ENCODE measurements at places on chromosomes 13 and 19. TPM values are rescaled to one million over a fixed set of nuclear protein-coding genes. Genes with fewer than 3 reads are reported as not detected.
A peak's percentile ranks its signal among the peaks of the same experiment; 100 is the strongest.

DNA sequence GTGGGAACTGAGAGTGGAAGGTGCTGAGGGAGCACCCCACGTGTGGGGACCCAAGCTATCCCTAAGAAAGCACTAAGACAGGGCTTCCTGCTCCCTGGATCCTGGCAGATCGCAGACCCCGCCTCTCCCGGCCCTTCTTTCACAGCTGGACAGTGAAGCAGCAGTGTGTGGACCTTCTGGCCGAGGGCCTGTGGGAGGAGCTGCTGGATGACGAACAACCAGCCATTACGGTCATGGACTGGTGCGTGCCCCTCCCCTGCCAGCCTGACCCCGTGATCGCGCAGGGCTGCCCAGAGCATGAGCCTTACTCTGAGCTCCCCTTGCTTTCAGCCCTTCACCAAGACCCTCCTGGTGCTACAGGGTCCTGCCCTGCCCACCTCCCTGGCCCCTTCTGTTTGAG, 2.3 kb downstream of the NCCRP1 start:
- no peak overlapping the region for H3K27ac ChIP-seq
- DNase-seq: no peak
- H3K27me3 ChIP-seq: no peaks in the 10 kb centered on the region
- peaks cover 48% of the 10 kb centered on the region for H3K4me1 ChIP-seq

GRCh38 chr13:37701972-37702371, 103.4 kb upstream of the POSTN start:
- H3K4me1 ChIP-seq: no peaks in the 10 kb centered on the region
- no peaks in the 10 kb centered on the region for H3K36me3 ChIP-seq
- DNase-seq: no peak
- no peak overlapping the region for H3K4me3 ChIP-seq
- H3K27me3 ChIP-seq: no peaks in the 10 kb centered on the region

Gene ANKLE1
- total RNA-seq: 0.65 TPM

DNA sequence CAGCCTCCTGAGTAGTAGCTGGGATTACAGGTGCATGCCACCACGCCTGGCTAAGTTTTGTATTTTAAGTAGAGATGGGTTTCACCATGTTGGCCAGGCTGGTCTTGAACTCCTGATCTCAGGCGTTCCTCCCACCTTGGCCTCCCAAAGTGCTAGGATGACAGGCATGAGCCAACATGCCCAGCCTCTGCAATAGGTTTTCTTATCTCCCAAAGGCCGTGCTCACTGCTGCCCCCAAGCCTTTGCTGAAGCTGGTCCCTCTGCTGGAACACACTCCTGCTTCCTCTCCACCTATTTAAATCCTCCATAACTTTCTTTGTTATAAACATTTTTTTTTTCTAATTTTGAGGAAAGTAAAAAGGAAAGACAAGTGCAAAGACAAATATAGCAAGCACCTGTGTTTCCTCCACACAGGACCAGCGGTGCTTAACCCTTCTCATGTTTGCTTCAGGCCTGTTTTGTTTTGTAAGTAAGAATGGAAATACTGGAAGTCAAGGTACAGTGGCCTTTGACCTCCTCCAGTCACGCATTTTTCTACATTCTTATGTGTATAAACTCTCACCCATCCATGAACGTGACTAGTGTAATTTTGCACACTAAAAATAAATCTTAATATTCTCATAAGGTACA, 14.5 kb upstream of the TNFAIP8L1 start:
- no peak for DNase-seq
- H3K36me3 ChIP-seq: no peaks in the 10 kb centered on the region
- no peak overlapping the region for H3K27ac ChIP-seq
- no peaks in the 10 kb centered on the region for H3K4me1 ChIP-seq

DNA sequence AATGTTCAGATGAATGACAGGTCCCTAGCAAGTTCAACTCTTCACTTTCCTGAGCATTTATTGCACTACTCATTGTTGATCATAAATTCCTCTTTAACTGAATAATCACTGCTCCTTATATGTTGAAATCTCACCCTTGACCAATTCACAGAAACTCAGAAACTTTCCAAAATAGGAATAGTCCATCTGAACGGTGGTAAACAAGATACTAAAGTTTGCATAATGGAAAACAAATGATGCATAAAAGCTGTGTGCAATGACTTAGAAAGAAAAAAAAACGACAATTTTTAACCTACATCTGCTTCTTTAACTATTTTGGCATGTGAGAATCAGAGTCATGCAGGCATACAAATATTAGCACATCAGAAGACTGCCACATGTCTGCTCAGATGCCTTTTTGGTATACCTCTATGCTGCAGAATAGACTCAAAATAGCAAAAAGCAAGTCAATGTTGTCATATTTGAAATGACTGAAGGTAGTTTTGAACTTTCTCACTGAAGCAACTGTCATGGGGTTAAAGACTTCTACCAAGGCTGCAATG, 34.8 kb downstream of the SLC10A2 start:
- H3K4me1 ChIP-seq: peaks cover 8% of the 10 kb centered on the region
- H3K27me3 ChIP-seq: no peaks in the 10 kb centered on the region
- no peaks in the 10 kb centered on the region for H3K36me3 ChIP-seq
- H3K27ac ChIP-seq: peak overlapping the region; percentile 24
- DNase-seq: no peak

- peak overlapping the region; percentile 82 for H3K4me3 ChIP-seq
- H3K36me3 ChIP-seq: no peaks in the 10 kb centered on the region
- H3K4me1 ChIP-seq: peaks cover 26% of the 10 kb centered on the region
- peak overlapping the region; percentile 50 for H3K27ac ChIP-seq
Observed at GRCh38 chr13:46051968-46052318, 603 bp downstream of the ZC3H13 start.

Gene NALCN
- 8.8 TPM for total RNA-seq

DNA sequence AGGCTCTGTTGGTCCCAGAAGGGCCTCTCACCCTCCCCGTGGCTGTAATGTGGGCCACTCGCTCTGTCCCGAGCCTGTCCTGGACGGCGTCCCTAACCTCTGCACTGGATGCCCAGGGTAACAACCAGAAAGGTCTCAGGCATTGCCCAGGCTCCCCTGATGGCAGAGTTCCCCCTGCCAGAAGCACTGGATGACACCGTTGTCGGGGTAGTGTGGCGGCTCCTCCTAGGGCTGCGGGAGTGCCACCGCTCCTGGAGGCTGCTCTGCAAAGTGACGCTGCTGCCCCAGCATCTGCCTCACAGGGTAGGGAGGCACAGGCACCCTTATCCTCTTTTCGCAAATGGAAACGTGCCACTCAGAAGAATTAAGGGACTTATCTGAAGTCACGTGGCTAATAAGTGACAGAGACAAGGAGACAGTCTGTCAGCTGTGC, 32.0 kb downstream of the MPHOSPH8 start:
- no peak overlapping the region for H3K27ac ChIP-seq
- no peaks in the 10 kb centered on the region for H3K4me1 ChIP-seq
- peaks cover 30% of the 10 kb centered on the region for H3K36me3 ChIP-seq
- no peak overlapping the region for H3K4me3 ChIP-seq

- H3K4me3 ChIP-seq: no peak overlapping the region
- H3K27me3 ChIP-seq: peaks cover 61% of the 10 kb centered on the region
- no peaks in the 10 kb centered on the region for H3K4me1 ChIP-seq
- no peak for DNase-seq
- H3K27ac ChIP-seq: no peak overlapping the region
Observed at GRCh38 chr13:99421758-99422585, 79.3 kb upstream of the TM9SF2 start.

DNA sequence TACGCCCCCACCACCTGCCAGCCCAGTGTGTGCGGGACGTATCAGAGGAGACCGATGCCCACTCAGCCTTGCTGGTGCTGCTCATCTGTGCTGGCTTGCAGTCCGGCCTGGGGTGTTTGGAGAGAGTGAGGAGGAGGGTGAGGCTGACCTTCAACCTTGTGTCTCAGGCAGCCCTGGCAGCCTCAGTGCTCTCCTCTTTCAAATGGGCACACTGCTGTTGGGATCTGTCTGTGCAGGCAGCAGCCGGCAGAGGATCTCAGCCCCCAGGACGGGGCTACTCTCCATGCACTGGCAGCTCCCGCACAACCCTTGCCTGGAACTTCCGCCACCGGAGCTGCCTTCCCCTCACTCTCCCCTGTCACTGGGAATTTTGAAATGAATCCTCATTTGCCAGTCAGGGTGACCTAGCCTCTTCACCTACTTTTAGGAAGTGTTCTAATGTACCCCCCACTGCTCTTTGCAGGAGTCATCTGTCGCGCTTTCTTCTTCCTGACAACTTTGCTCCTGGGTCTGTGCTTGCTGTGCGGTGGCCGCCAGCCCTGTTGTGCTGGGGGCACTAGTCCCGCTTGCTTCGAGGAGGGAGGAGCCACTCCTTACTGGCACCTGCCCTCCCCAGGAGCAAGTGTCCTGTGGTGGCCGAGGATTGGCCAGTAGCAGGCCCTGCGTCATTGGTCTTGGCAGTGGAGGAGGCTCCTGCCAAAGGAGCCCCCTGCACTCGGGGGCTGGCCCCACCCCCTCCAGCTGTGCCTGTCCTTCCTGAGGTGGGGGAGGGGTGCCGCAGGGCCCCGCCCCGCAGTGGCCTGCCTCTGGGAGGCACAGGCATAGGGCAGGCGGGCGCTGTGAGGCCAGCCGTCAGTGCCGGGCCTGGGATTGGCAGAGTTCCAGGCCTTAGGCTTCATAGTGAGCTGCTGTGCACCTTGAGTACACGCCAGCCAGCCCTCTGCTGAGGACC, 53.4 kb downstream of the TSSK6 start:
- no peaks in the 10 kb centered on the region for H3K4me1 ChIP-seq
- no peaks in the 10 kb centered on the region for H3K27me3 ChIP-seq
- no peak overlapping the region for H3K27ac ChIP-seq
- peaks cover 22% of the 10 kb centered on the region for H3K36me3 ChIP-seq

All from PC-9 (cell line).